PC-3 (cell line): ENCODE measurements at places on chromosomes 7 and 10. TPM values are rescaled to one million over a fixed set of nuclear protein-coding genes. Genes with fewer than 3 reads are reported as not detected.
A peak's percentile ranks its signal among the peaks of the same experiment; 100 is the strongest.

GRCh38 chr10:7302930-7303557 is 107.8 kb downstream of the SFMBT2 start:
- H3K4me1 ChIP-seq, result peaks cover 18% of the 10 kb centered on the region
- no peaks in the 10 kb centered on the region for H3K27me3 ChIP-seq
- no peak for DNase-seq
- peak overlapping the region; percentile 67 for H3K27ac ChIP-seq

- no peaks in the 10 kb centered on the region for H3K4me1 ChIP-seq
- H3K27me3 ChIP-seq, result peaks cover 50% of the 10 kb centered on the region
- H3K27ac ChIP-seq, result no peak overlapping the region
- no peak overlapping the region for H3K4me3 ChIP-seq
Observed at GRCh38 chr7:31171984-31172383, 119.9 kb downstream of the ADCYAP1R1 start.

- H3K27me3 ChIP-seq, result no peaks in the 10 kb centered on the region
- peak; percentile 54 for DNase-seq
- no peaks in the 10 kb centered on the region for H3K36me3 ChIP-seq
- no peak overlapping the region for H3K27ac ChIP-seq
- H3K4me1 ChIP-seq, result peaks cover 13% of the 10 kb centered on the region; the same call in 1 of the 2 replicates
Observed at GRCh38 chr10:29737074-29737593, 102.4 kb upstream of the SVIL start.

GRCh38 chr10:24550680-24551079 is 173.0 kb downstream of the ARHGAP21 start:
- no peaks in the 10 kb centered on the region for H3K27me3 ChIP-seq
- no peak overlapping the region for H3K4me3 ChIP-seq
- H3K4me1 ChIP-seq, result peaks cover 14% of the 10 kb centered on the region
- H3K36me3 ChIP-seq, result no peaks in the 10 kb centered on the region
- H3K27ac ChIP-seq, result no peak overlapping the region

- no peaks in the 10 kb centered on the region for H3K36me3 ChIP-seq
- DNase-seq, result peak; percentile 94
- no peak overlapping the region for H3K27ac ChIP-seq
Observed at GRCh38 chr10:68301790-68302502, 29.9 kb upstream of the HNRNPH3 start.

DNA sequence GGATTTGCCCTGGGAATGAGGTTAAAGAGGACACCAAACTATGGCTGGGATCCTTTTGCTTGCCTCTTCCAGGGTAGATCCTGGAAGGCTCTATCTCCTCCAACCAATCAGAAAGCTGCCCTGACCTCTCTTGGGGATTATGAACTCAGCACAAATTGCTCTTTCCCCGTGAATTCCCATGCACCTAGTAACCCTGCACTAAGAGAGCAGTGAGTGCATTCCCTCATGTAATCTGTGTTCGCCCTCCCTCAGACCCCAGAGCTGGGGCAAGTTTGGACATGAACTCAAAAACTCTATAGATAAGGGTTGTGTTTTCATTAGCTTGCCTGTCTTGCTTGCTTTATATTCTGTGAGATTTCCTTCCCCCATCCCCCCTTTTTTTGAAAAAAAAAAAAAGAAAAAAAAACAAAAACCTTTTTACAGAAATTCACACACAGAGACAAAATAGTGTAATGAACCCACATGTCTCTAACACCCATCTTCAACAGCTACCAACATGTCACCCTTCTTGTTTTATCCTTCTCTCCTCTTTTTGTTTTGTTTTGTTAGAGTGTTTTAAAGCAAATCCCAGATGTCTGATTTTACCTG is 225.5 kb upstream of the TCF7L2 start:
- no peak overlapping the region for H3K4me3 ChIP-seq
- H3K27me3 ChIP-seq, result no peaks in the 10 kb centered on the region
- no peaks in the 10 kb centered on the region for H3K4me1 ChIP-seq
- no peaks in the 10 kb centered on the region for H3K36me3 ChIP-seq
- no peak for DNase-seq
- H3K27ac ChIP-seq, result no peak overlapping the region

GRCh38 chr10:20330246-20330645 is 514.0 kb downstream of the PLXDC2 start:
- no peak overlapping the region for H3K4me3 ChIP-seq
- H3K36me3 ChIP-seq, result no peaks in the 10 kb centered on the region
- DNase-seq, result no peak

GRCh38 chr7:131302446-131302845 is 25.2 kb upstream of the MKLN1 start:
- no peak overlapping the region for H3K27ac ChIP-seq
- H3K4me3 ChIP-seq, result no peak overlapping the region
- H3K36me3 ChIP-seq, result no peaks in the 10 kb centered on the region
- DNase-seq, result no peak
- H3K4me1 ChIP-seq, result no peaks in the 10 kb centered on the region

GRCh38 chr7:94445696-94446194 is 51.0 kb downstream of the COL1A2 start:
- peaks cover 4% of the 10 kb centered on the region; the same call in 1 of the 2 replicates for H3K4me1 ChIP-seq
- no peak overlapping the region for H3K4me3 ChIP-seq
- H3K27ac ChIP-seq, result no peak overlapping the region
- H3K27me3 ChIP-seq, result no peaks in the 10 kb centered on the region
- DNase-seq, result no peak
- no peaks in the 10 kb centered on the region for H3K36me3 ChIP-seq

DNA sequence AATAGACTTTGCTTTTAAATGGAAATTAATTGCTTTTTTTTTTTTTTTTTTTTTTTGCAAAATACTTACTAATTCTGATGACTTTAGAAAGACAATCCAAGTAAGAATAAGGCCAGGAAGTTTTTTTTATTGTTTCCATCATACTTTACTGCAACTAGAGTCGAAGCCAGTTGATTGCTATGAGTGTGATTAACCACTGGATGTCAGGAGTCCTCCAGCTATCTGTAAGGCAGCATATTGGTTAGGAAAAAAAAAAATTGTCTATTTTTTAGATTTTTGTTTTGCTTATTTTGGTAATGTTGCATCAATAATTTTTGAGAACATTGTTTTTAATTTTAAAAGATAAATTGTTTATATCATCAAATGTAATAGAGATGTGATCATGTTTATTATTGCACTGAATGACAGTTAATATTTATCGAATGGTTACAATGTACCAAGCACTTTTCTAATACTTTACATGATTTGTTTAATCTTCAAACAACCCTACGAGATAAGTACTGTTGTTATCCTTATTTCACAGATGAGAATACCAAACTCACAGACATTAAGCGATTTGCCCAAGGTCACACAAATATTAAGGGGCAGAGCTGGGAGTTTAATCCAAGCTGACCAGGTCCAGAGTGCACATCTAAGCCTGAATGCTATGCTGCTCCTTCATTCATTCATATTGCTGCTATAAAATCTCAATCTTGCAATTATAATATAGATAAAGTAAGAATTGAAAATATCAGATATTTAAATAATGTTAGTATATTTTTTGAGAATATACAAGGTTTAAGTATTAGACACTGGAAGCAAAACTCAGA is 19.9 kb upstream of the LMOD2 start:
- no peaks in the 10 kb centered on the region for H3K36me3 ChIP-seq
- no peaks in the 10 kb centered on the region for H3K27me3 ChIP-seq
- no peak overlapping the region for H3K4me3 ChIP-seq
- peak; percentile 55 for DNase-seq
- H3K4me1 ChIP-seq, result peaks cover 15% of the 10 kb centered on the region

- H3K27ac ChIP-seq, result no peak overlapping the region
- H3K36me3 ChIP-seq, result no peaks in the 10 kb centered on the region
- no peaks in the 10 kb centered on the region for H3K4me1 ChIP-seq
- no peaks in the 10 kb centered on the region for H3K27me3 ChIP-seq
- H3K4me3 ChIP-seq, result no peak overlapping the region
- no peak for DNase-seq
Observed at GRCh38 chr7:101624246-101625001, 4.7 kb downstream of the MYL10 start.

DNA sequence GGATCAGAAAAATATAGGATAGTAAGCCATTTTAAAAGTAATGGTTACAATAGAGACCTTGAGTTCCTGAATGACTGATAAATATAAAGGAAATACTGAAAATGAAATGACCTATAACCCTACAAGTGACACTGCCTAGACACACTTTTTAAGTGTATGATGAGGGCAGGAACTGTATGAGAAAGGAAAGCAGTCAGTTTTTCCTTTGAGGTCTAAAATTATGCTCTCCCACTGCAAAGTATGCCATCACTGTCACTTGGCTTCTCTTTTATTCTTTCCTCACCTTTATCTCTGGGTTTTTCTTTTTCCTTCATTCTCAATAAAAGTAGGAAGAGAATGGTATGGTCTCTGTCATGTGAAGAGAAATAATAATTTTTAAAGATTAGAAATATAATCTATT is 13.5 kb downstream of the REEP3 start:
- H3K4me1 ChIP-seq, result no peaks in the 10 kb centered on the region
- no peaks in the 10 kb centered on the region for H3K27me3 ChIP-seq
- no peak overlapping the region for H3K27ac ChIP-seq
- no peak overlapping the region for H3K4me3 ChIP-seq
- DNase-seq, result no peak

GRCh38 chr10:6047847-6048246 is 14.3 kb downstream of the IL2RA start:
- H3K4me3 ChIP-seq, result no peak overlapping the region
- H3K27me3 ChIP-seq, result peaks cover 14% of the 10 kb centered on the region; the same call in 1 of the 2 replicates
- peaks cover 5% of the 10 kb centered on the region; the same call in 1 of the 2 replicates for H3K4me1 ChIP-seq
- DNase-seq, result no peak

GRCh38 chr7:26090927-26091519 is 61.0 kb upstream of the NFE2L3 start:
- no peaks in the 10 kb centered on the region for H3K36me3 ChIP-seq
- H3K4me3 ChIP-seq, result peak overlapping the region; percentile 26; the same call in 1 of the 2 replicates
- peak; percentile 60 for DNase-seq
- no peak overlapping the region for H3K27ac ChIP-seq

GRCh38 chr10:84214612-84215235 is 10.6 kb downstream of the LRIT2 start:
- H3K36me3 ChIP-seq, result no peaks in the 10 kb centered on the region
- peak; percentile 14 for DNase-seq

DNA sequence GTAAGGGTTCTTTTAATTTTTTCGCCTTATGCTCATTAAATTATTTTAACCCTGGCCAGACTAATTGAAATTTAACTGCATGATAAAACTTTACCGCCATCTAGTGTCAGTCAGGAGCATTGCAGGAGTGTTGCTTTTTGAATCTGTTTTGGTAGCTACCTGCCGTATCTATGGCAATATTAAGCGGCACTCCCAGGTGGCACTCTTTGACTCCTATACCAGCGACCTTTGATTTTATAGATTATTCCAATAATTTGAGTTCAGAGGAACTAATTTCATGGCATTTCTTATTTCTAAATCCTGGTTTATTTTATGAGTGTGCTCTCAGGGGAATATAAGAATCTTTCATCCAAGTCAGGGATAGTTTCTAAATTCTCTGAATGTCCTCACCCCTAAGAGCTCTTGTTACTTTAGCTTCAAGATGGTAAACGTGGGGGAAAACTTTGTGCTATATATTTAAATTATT is 198.9 kb downstream of the REEP3 start:
- no peak overlapping the region for H3K27ac ChIP-seq
- H3K4me1 ChIP-seq, result peaks cover 29% of the 10 kb centered on the region
- H3K36me3 ChIP-seq, result no peaks in the 10 kb centered on the region
- DNase-seq, result peak; percentile 97
- H3K27me3 ChIP-seq, result no peaks in the 10 kb centered on the region

- no peak for DNase-seq
- no peaks in the 10 kb centered on the region for H3K27me3 ChIP-seq
- H3K4me3 ChIP-seq, result peak within 1 kb of the TSS; percentile 96
- peak within 1 kb of the TSS; percentile 98 for H3K27ac ChIP-seq
Observed at GRCh38 chr10:3784510-3785250, at the start of gene KLF6. KLF6 (minus strand) TSS chr10:3785209; CDS start chr10:3785014, 195 bp downstream.

- no peaks in the 10 kb centered on the region for H3K36me3 ChIP-seq
- H3K4me1 ChIP-seq, result no peaks in the 10 kb centered on the region
- no peak overlapping the region for H3K27ac ChIP-seq
- H3K27me3 ChIP-seq, result peaks cover 22% of the 10 kb centered on the region; the same call in 1 of the 2 replicates
Observed at GRCh38 chr10:44023517-44023916, 361.4 kb downstream of the CXCL12 start.

- H3K27ac ChIP-seq, result no peak overlapping the region
- no peak for DNase-seq
Observed at GRCh38 chr7:130273081-130273932, 6.6 kb downstream of the CPA2 start.

- DNase-seq, result no peak
- H3K4me3 ChIP-seq, result no peak overlapping the region
- H3K4me1 ChIP-seq, result peaks cover 9% of the 10 kb centered on the region; the same call in 1 of the 2 replicates
Observed at GRCh38 chr7:98571986-98572385, 45.1 kb upstream of the NPTX2 start.

DNA sequence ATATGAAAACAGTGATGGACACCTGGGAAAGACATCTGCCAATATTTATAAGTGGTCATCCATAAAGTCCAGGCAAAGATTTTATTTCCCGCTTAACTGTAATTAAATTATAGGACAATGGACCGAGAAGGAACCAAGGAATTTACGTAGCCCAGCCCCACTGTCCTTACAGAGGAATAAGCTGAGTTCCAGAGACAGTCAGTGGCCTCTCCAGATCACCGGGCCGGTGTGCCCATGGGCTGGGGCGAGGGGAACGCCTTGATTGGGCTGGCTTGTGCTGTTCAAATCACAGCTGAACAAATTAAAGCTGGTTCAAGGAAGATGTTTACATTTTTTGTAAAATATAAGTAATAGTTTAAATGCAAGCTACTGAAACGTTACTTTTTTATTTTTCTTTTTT is 40.7 kb downstream of the PFKP start:
- H3K36me3 ChIP-seq, result no peaks in the 10 kb centered on the region; the same call in none of the 2 replicates
- no peaks in the 10 kb centered on the region for H3K4me1 ChIP-seq
- DNase-seq, result no peak

DNA sequence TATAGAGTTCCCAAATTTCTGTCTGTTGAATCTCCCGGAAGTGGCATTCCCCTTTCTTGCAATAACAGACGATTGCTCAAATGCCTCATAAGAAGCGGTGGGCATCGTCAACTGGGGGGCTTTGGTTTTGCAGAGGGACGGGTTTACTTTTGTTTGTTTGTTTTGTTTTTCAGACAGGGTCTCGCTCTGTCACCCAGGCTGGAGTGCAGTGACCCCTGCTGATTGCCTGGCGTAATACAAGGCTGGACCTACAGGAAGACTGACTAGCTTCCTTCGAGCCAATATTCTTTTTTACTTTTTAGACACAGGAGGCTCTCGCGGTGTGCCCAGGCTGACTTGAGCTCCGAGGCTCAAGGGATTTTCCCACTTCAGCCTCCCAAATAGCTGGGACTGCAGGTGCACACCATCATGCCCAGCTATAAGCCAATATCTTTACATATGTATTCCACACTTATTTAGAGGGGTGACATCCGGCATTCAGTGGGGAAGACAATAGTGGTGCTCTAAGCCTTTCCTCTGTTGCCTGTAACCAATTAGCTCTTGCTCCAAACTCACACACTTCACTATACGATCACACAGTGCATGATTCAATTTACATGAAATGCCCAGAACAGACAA is 58.1 kb downstream of the FHIP2A start:
- H3K36me3 ChIP-seq, result no peaks in the 10 kb centered on the region
- peak; percentile 47 for DNase-seq
- no peaks in the 10 kb centered on the region for H3K27me3 ChIP-seq
- H3K27ac ChIP-seq, result no peak overlapping the region
- H3K4me1 ChIP-seq, result no peaks in the 10 kb centered on the region

- no peaks in the 10 kb centered on the region for H3K36me3 ChIP-seq
- no peaks in the 10 kb centered on the region for H3K27me3 ChIP-seq
Observed at GRCh38 chr10:30742471-30742870, 112.9 kb upstream of the LYZL2 start.

Gene PAPOLB
- 0.29 and 0.40 TPM in 2 replicates for total RNA-seq

Gene OPN1SW
- not detected in 2 replicates for total RNA-seq

Gene TDRD1
- total RNA-seq, result not detected in 2 replicates

Gene ETV1
- total RNA-seq, result 10.4 and 20.6 TPM in 2 replicates

Gene CYP3A4
- not detected in 2 replicates for total RNA-seq

Gene HGF
- 0.15 TPM in 1 of 2 replicates, not detected in the other for total RNA-seq

Gene CYP26C1
- total RNA-seq, result 0.17 TPM in 1 of 2 replicates, not detected in the other

Gene SLC35G1
- 4.1 and 6.9 TPM in 2 replicates for total RNA-seq
